SJSA1 (cell line): ENCODE measurements at places on chromosomes 2 and 18. TPM values are rescaled to one million over a fixed set of nuclear protein-coding genes. Genes with fewer than 3 reads are reported as not detected.

- DNase-seq, result no peak
These were observed 107.0 kb downstream of the GALNT14 start for GRCh38 chr2:31031132-31031706.

GRCh38 chr2:21333684-21334083 lies 209.9 kb downstream of the TDRD15 start:
- no peak for DNase-seq

GRCh38 chr2:61335187-61335586 lies 135.7 kb downstream of the USP34 start:
- DNase-seq, result no peak

Gene ASB1
- total RNA-seq, result 24.7 TPM in 2 replicates

Gene RNF25
- 29.8 and 40.5 TPM in 2 replicates for total RNA-seq

Gene LRATD1
- total RNA-seq, result not detected in 2 replicates

DNA sequence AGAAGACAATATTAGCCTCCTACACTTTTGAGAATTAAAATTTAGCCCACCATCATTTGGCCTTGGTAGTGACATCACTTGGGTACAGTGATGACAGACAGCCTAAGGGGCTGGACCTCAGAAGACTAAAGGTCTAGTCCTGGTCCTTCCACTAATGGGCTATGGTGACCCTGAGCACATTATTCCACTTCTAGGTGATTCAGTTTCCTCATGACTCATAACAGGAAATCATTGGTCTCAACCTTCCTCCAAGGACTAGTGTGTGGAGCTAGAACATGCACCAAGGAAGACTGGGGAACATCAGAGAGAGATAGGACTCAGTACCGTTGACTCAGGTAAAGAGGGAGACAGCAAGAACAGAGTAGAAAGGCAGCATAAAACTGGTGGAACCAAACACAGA lies 64.0 kb downstream of the TFCP2L1 start:
- no peak for DNase-seq
